B cell (primary cell): ENCODE measurements at places on chromosomes 3 and 15. TPM values are rescaled to one million over a fixed set of nuclear protein-coding genes. Genes with fewer than 3 reads are reported as not detected.

Gene CPEB1
- 0.07 and 0.19 TPM in 2 replicates for polyA plus RNA-seq

Gene SKOR1
- polyA plus RNA-seq = 0.37 and 0.84 TPM in 2 replicates

Gene FGF12
- 0.03 TPM in 1 of 2 replicates, not detected in the other for polyA plus RNA-seq

Gene TMC3
- not detected in 2 replicates for polyA plus RNA-seq

Gene FGD5
- not detected in 2 replicates for polyA plus RNA-seq
